ENCODE measurements at places on chromosomes 7 and 10.

GRCh38 chr10:95964756-95965155, 57.0 kb downstream of the CC2D2B start:
- DNase-seq = no peak

GRCh38 chr7:53325061-53325460, 289.6 kb downstream of the POM121L12 start:
- DNase-seq = no peak

GRCh38 chr7:151671514-151671913, 151.8 kb upstream of the RHEB start:
- DNase-seq = no peak

DNA sequence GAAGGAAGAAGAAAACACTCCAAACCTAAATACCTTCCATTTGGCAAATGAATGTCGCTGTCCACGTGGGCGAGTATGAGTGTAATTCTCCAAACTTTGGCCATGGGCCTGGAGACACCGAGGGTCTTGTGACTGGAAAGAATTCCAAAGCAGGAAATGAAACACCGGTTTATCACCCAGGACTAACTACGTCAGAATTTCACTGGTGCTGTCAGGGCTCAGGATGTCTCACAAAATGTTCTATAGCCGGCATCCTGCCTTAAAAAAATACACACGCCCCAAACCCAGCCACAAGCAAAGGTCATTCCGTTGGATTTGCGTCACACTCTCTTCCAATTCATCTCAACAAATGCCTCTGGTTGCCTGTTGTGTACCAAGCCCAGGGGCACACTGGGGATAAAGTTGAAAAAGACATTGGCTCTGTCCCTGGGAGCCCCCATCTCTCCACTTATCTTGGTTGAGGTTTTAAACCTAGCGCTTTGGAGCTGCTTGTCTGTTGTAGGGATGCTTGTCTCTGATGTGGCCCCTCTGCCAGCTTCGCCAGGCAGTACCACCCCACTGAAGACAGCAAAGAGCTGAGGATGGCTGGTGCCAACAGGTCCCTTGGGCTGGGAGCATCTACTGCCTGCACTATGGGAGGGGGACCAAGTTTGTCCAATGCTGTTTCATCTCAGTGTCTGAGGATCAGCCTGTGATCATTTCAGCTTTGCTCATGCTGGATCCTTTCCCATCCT, 31.2 kb downstream of the GSTO2 start:
- no peak for DNase-seq

DNA sequence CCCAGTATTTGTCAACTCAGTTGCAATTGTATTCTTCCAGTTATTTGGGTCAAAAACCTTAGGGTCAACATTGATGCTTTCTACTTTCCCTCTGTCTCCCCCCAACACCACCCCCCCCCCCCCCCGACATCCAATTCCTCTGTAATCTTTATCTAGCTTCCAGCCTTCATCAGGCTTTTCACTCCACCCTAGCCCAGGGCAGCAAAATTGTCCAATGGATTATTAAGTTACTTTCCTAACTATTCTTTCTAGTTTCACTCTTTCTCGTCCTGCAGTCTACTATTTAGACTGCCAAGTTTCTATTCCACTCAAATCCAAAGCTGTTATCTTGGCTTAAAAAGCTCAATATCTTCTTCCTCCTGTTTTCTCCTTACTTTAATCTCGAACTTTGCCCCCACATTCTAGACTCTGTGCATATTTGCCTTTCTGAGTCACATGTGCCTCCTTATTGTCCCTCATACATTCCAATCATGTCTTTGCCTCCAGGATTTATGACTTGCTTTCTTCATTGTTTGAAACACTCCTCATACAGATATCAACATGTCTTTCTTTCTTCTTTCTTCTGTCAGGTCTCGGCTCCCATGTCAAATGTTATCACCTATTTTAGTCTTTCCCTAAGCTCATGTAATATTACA, 196.6 kb upstream of the TMEM196 start:
- DNase-seq = no peak

GRCh38 chr10:65993451-65993850, 932.4 kb upstream of the LRRTM3 start:
- no peak for DNase-seq

DNA sequence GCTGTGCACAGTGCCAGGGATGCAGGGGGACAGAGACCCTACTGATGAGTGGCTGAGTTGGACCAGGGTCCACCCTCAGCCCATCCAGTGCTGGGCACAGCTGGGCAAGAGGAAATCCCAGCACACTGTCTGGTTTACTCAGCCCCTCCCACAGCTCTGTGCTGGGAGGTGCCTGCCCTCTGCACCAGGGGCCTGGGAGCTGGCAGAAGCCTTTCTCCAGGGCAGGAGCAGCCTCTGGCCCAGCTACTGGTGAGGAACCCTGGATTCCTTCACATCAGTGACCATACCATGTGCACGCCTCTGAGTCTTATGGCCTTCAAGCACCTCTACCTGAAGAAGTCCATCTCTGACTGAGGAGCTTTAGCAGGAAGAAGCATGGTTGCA, 25.9 kb upstream of the C10orf71 start:
- DNase-seq = no peak

DNA sequence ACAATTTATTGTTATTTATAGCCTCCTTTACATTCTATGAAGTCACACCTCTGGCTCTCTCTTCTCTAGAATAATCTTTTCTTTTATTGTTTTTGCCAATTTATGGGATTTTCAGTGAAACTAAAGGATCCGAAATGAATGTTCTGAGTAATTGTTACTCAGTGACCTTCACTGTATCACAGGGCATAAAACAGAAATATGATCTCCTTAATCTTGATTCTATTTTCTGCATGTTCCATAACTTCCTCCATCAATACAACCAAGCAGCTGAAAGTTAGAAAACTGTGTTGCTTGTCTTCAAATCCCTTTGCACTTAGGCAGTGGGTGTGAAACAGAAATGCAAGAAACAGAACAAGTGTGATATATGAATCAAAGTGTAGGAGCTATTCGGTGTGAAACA, 57.4 kb upstream of the FERD3L start:
- no peak for DNase-seq

- DNase-seq = no peak
Observed at GRCh38 chr10:26931223-26931622, 70.5 kb upstream of the ABI1 start.

GRCh38 chr7:83143107-83143506, 19.6 kb downstream of the PCLO start:
- DNase-seq = no peak

DNA sequence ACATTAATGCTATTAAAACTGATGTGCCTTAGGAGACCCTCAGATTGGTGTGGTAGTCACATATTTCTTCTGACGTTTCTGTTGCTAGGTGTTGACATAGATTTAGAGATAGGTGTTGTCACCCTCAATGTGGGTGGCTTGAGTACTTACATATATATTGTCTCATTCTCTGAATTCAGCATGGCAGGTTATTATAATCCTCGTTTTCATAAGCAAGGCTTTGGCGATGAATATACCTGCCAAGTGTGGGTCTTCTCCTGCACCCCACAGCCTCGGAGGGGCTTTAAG, 7.0 kb downstream of the FBH1 start:
- no peak for DNase-seq

DNA sequence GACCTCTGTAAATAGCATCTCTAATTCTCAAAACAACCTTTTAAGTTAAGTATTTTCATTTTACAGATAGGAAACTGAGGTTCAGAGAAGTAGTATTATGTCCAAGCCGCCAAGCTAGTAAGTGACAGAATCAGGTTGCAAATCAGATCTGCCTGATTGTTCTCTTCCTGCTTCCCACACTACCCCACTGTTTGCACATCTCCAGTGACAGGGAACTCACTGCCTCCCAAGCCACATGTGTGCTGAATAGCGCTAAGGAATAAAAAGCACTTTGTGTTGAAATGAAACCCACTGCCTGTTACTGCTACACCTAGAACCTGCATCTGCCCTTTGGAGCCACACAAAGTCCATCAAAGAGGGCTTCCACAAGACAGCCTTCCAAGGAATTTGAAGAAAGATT, 45.1 kb upstream of the WDR11 start:
- no peak for DNase-seq

- no peak for DNase-seq
Observed at GRCh38 chr7:106073701-106074100, 38.4 kb downstream of the SYPL1 start.

DNA sequence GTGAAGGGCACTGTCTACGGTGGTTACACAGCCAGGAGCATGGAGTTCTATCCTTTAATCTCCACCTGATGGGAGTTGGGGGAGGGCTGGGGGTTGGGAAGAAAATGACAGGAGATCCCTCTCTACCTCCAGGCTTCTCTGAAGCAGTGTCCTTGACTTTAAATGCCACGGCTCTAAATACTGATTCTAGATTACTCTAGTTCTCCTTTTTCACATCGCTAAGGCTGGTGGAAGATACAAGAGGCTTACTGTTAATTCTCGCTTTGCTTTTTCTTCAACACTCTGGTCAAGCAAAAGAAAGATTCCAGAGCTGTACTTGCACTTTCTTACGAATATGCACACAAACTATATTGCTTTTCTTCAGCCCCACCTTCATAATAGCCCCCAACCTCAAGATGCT, 30.5 kb downstream of the ARL3 start:
- DNase-seq = no peak

DNA sequence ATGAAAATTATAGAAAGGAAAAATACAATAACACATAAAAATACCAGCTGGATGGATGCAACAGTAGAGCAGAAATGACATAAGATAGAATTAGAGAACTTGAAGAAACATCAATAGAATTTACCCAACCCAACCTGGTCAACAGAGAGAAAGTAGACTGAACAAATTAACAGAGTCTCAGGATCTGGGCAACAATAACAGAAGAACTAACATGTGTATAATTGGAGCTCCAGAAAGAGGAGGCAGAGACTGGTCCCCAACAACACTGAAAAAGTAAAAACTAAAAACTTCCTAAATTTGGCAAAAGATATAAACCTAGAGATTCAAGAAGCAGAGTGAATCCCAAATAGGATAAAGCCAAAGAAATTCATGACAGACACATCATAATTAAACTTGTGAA, 458.8 kb downstream of the RPS24 start:
- no peak for DNase-seq

DNA sequence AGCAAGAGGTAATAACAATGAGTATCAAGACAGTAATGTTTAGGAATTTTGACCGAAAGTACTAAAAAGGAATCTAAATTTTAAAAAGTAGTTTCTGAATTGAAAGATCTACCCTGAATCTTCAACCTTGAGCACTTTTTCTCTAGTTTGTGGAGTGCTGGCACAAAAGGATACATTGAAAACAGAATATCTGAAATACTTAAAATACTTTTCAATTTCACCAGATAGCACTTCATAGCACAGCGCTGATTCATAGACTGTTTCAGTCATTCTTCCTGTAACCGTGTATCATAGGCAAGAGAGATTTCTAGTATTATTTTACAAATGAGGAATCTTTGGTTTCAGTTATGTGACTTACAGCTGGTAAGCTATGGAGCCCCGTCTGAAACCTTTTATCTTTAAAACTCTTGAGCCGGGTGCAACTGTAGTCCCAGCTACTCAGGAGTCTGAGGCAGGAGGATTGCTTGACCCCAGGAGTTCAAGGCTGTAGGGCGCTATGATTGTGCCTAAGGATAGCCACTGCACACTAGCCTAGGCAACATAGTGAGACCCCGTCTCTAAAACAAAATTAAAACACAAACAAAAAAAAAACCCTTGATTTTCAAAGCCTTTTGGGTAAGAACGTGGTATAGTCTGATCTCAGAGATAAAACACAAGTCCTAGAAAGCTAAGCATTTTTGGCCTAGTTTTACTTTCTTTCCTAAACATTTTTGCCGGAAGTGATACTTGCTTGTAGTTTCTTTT, 35.1 kb downstream of the FHIP2A start:
- DNase-seq = no peak

DNA sequence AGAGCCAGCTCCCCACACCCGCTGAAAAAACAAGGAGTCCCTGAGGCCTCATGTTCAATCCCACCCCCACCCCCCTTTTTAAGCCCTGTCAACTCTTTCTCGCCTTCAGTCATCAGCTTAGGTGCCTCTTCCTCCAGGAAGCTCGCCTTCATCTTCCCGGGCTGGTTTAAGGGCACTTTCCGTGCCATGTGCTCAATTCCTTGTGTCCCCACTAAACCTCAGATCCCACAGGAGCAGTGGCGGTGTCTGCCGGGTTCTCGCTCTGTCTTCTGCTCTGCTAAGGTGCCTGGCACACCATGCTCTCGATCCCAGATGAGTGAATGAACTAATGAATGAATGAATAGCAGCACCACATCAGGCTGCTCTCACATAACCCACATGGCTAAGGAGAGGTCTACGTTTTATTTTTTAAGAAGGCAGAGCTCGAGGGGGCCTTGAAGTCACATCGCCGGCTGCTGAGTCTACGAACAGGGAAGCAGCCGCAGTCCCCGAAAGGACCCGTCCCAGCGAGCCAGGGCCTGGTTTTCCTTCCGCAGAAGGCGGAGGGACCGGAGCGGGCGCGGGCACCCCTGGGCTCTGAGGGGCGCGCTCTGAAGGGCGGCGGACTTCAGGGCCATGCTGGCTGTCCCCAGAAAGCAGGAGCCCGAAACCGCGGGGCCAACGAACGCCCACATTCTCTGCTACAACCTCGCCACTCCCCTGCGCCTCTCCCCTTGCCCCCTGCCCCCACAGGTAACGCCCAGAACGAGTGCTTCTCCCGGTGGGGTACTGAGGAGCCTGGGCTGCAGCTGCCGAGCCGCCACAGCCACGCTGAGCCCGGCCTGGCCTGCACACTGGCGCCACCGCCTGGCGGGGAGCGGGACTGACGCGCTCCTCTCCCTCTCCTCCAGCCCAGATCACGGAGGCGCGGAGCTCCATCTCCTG, 73.4 kb upstream of the KCNMA1 start:
- peak; percentile 25 for DNase-seq

DNA sequence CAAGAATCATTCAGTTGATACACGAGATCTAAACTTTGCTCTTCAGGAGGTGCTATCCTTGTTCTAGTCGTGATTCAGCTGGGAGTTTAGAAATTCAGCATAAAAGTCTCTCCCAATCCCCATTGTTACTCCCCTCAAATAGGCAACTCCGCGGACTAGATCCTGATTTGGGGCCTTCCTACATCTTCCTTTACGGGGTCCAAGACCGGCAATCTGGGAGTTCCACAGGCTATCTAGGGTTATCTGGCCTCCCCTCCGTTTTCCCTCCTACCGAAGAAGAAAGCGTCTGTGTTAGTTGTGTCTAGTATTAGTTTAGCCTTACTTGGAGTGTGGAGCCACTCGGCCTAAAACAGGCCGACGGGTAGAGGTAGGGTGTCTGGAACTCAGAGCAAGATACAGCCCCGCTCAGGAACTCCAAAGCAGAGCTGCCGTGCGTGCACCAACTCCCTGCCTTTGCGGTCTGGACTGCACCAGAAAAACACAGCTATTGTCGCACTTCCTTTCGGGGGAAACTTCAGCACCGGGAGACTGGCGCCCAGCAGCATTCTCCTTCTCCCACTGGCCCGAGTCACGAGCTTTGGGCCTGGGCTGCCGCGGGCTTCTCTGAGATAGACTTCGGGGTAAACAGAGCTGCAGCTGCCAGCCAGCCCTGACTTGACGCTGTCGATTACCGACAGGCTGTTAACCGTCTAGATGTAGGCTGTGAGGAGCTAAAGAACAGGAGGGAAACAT, 1.5 kb upstream of the DLX5 start:
- no peak for DNase-seq
